Caco-2 (cell line): ENCODE measurements at places on chromosomes 1 and 21.
A peak's percentile ranks its signal among the peaks of the same experiment; 100 is the strongest.

DNA sequence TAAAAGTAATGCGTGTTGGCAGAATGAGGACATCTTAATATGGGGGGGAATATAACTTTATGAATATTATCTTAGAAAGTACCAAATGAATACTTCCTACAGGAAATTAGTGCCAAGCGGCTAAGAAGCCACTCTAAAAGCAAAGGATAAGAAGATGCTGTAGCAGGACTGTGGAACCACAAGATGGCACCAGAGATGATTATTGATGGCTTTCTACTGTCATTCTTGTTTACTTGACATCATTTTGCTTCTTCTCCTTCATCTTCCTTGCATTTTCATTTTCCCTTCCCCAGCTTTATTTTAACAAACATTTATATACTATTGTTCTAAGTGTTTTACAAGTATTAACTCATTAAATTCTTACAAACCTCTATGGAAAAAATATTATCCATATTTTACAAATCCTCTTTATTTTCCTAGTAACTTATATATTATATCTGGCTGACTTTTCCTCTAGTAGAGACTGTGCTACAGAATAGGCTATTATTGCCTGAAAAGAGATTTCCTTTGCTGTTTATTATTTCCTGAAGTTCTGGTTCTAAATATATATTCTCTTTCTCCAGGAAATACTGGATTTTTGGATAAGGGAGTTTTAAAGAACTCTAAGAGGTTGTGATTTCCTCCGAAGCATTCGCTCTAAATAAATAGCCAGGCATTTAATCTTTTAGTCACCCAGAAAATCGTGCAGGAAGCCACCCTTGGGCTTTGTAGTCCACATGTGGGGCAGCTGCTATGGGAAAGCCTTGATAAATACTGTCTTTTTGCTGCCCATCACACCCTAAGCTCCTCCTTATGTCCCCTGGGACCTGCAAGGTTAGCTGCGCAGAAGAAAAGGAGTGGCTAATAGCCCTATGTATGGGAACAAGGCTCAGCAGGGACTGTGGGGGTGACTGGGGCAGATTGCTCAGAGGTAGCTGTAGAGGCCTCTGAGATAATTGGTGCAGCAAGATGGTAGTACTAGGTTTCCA is 69.8 kb downstream of the TPR start:
- no peak overlapping the region for H3K27ac ChIP-seq
- no peaks in the 10 kb centered on the region for H3K27me3 ChIP-seq
- no peak overlapping the region for H3K4me3 ChIP-seq
- H3K36me3 ChIP-seq, result no peaks in the 10 kb centered on the region
- H3K4me1 ChIP-seq, result 0 out of 2 replicates have a peak, but pooled peaks cover 4% of the 10 kb centered on the region

DNA sequence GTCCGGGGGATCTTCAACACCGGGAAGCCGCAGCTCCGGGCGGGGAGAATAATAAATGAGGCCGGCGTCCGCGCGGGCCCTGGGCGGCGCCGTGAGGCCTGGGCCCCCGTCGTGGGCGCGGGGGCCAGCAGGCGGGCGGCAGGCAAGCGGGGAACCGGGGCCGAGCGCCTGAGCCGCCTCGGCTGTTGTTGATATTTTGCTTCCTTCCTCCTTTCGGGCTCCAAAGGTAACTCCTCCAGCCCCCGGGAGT is at the start of gene MEF2D:
Gene MEF2D, minus strand, starts transcription at position 233 of the 250 bp plus-strand sequence. CDS start 17,483 bp downstream, outside the sequence.
- H3K36me3 ChIP-seq, result no peaks in the 10 kb centered on the region
- H3K4me3 ChIP-seq, result peak within 1 kb of the TSS; percentile 93
- DNase-seq, result no peak
- H3K4me1 ChIP-seq, result peaks cover 43% of the 10 kb centered on the region

DNA sequence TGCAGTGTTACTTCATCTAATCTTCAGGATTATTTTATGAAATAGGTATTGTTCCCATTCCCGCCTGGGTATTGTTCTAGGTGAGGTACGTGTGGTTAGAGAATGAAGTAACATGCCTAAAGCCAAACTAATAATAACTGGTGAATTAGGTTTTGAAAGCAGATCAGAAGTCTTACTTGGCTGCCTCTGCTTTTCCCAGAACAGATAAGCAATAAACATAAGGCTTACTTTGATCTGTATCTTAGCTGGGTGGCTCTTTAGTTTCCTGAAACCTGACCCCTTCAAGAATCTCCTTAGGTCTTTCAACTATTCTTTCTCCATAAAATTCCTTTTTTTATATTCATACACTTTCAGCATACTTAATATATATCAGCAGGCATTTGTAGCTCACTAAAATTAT is 65.3 kb downstream of the VAV3 start:
- H3K4me3 ChIP-seq, result no peak overlapping the region
- H3K27me3 ChIP-seq, result no peaks in the 10 kb centered on the region
- no peak overlapping the region for H3K27ac ChIP-seq
- no peaks in the 10 kb centered on the region for H3K36me3 ChIP-seq
- DNase-seq, result no peak

- no peak for DNase-seq
- no peaks in the 10 kb centered on the region for H3K4me1 ChIP-seq
- no peaks in the 10 kb centered on the region for H3K36me3 ChIP-seq
- H3K27me3 ChIP-seq, result no peaks in the 10 kb centered on the region
- no peak overlapping the region for H3K27ac ChIP-seq
- H3K4me3 ChIP-seq, result no peak overlapping the region
These were observed 36.4 kb downstream of the ETS2 start for GRCh38 chr21:38842079-38842478.

DNA sequence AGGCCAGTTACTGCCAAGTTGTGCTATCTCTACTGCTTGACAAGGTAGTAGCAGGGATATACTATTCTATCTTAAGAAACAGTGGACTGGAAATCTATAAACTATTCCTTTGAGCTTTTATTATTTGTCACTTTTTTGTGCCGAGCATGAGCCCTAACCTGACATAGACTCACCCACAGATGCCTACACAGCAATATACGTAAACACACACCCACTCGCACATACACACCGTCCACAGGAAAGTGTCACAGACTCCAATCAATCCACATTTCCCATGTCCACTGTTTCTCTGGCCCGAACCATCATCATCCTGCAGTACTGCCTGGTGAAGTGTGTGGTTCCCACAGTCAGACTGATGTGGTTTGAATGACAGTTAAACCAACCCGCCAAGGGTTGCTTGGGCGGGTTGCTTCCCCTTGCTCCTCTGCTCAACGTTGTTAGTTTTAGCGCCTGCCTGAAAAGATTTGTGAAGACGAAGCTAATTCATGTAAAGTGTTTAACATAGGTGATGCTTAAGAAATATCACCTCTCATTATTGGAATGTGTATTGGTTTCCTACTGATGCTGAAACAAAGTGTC is 47.2 kb downstream of the ADAMTS1 start:
- no peaks in the 10 kb centered on the region for H3K27me3 ChIP-seq
- DNase-seq, result no peak
- no peak overlapping the region for H3K4me3 ChIP-seq
- H3K4me1 ChIP-seq, result no peaks in the 10 kb centered on the region; the same call in 1 of the 2 replicates
- no peaks in the 10 kb centered on the region for H3K36me3 ChIP-seq
- H3K27ac ChIP-seq, result no peak overlapping the region

DNA sequence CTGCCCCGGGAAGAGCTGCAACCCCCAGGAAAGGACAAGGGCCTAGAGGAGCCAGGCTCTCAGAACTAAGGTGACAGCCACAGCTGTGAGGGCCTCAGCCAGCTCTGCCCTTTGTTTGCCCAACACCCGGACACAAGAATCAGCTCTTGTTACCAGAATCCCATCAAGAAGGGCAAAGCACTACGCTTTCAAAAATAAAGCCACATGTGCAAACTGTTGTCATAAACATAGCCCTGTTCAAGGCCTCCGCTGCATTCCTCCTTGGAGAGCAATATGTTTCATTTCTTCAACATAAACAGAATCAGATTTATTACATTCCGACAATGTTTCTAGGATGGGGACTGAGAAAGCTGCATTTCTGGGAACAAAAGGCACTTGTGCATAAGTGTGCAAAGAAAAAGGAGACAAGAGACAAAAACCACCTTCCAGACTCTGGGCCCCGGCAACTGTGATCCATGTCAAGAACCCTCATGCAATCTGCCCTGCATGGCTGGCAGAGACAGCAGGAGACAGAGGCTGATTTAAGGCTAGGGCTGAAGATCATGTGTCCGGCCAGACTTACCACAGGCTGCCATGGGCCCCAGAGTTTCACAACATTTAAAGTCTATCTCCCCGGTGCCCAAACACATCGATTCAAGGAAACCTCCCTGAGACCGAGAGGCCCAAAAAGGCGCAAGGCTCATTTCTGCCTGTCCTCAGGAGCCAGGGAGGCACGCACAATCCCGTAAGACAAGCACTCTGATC is 71.0 kb downstream of the SSBP3 start:
- no peak for DNase-seq
- H3K36me3 ChIP-seq, result no peaks in the 10 kb centered on the region
- no peak overlapping the region for H3K4me3 ChIP-seq
- H3K4me1 ChIP-seq, result 0 out of 2 replicates have a peak, but pooled peaks cover 3% of the 10 kb centered on the region
- H3K27me3 ChIP-seq, result no peaks in the 10 kb centered on the region

GRCh38 chr1:76281306-76281705 is 206.8 kb downstream of the ST6GALNAC3 start:
- H3K27ac ChIP-seq, result no peak overlapping the region
- no peaks in the 10 kb centered on the region for H3K36me3 ChIP-seq
- H3K27me3 ChIP-seq, result no peaks in the 10 kb centered on the region
- H3K4me1 ChIP-seq, result no peaks in the 10 kb centered on the region
- no peak overlapping the region for H3K4me3 ChIP-seq

- H3K36me3 ChIP-seq, result no peaks in the 10 kb centered on the region
- H3K27me3 ChIP-seq, result no peaks in the 10 kb centered on the region
- peaks cover 4% of the 10 kb centered on the region; the same call in 1 of the 2 replicates for H3K4me1 ChIP-seq
- DNase-seq, result no peak
These were observed 9.8 kb upstream of the ALPL start for GRCh38 chr1:21499283-21499950.

- no peak for DNase-seq
- no peaks in the 10 kb centered on the region for H3K27me3 ChIP-seq
- H3K27ac ChIP-seq, result no peak overlapping the region
- H3K4me3 ChIP-seq, result no peak overlapping the region
- H3K36me3 ChIP-seq, result 0 out of 2 replicates have a peak, but pooled peaks cover 1% of the 10 kb centered on the region
These were observed 15.7 kb downstream of the ABCD3 start for GRCh38 chr1:94433866-94434265.

DNA sequence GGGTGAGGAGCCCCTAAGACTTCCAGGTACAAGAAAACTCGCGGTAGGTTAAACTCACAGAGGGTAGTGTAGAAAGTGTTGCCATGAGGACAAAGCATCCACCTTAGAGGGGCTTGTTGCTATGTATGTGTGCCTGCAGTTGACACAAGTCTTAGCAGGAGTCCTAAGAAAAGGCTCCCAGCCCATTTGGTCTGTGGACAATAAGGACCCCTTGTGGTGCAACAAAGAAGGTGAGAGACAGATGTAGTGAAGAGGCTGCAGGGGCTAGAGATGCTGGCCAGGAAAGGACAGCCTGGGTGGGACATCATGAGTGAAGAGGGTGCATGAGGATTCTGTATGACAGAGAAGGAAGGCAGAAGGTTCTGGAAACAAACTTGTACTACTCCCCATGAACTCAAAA is 36.3 kb upstream of the IL10 start:
- peak; percentile 46 for DNase-seq
- no peaks in the 10 kb centered on the region for H3K36me3 ChIP-seq
- H3K4me1 ChIP-seq, result no peaks in the 10 kb centered on the region
- no peak overlapping the region for H3K4me3 ChIP-seq
- H3K27me3 ChIP-seq, result no peaks in the 10 kb centered on the region

DNA sequence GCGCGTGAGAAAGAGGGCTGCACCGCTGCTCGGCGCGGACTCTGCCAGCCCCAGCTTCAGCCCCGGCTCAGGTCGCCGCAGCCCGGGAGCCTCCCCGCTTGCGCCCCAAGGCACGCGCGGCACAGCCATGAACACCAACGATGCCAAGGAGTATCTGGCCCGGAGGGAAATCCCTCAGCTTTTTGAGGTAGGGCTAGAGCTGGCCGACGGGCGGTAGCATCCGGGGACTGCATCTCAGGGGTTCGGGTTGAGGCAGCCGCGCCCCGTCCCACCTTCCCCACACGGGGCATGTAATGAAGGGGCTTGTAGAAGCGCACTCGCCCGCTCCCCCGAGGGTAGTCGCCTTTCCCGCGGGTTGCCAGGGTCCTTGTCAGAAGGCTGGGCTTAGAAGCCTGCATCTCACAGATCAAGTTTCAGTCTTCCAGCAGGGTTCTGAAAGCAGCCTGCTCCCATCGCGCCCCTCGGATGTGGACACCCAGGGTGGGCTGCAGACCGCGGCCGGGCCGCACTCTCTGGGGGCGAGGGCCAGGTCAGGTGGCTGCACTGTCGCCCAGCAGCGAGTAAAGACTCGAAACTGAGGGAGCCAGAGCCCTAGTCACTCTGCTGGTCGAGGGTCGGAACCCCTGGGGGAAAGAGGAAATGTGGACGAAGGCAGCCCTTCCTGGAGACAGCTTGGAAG is 507 bp downstream of the AK5 start:
- no peaks in the 10 kb centered on the region for H3K4me1 ChIP-seq
- H3K27ac ChIP-seq, result no peak overlapping the region
- no peaks in the 10 kb centered on the region for H3K36me3 ChIP-seq

- no peak overlapping the region for H3K27ac ChIP-seq
- H3K27me3 ChIP-seq, result no peaks in the 10 kb centered on the region
- no peaks in the 10 kb centered on the region for H3K36me3 ChIP-seq
- peak; percentile 42 for DNase-seq
These were observed 1.1 kb downstream of the EEIG2 start for GRCh38 chr1:108560874-108561459.

DNA sequence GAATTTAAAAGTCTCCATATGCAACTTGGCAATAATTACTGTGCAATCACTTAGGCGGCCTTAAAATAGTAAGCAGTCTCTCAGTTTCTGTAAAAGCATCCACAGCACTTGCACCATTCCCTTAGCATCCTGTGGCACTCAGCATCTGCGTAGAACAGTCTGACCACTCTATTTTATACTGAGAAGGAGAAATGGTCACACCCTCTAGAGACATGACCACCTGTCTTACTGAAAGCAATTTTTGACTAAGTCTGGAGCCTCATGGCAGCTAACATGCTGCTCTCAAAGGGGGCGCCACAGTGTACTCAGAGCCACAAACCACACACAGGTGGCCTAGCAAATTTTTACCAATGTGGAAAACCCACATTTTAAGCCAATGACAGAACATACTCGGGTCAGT is 62.0 kb downstream of the KCNK1 start:
- H3K4me1 ChIP-seq, result no peaks in the 10 kb centered on the region
- no peak overlapping the region for H3K27ac ChIP-seq
- no peaks in the 10 kb centered on the region for H3K36me3 ChIP-seq
- DNase-seq, result no peak
- no peak overlapping the region for H3K4me3 ChIP-seq

DNA sequence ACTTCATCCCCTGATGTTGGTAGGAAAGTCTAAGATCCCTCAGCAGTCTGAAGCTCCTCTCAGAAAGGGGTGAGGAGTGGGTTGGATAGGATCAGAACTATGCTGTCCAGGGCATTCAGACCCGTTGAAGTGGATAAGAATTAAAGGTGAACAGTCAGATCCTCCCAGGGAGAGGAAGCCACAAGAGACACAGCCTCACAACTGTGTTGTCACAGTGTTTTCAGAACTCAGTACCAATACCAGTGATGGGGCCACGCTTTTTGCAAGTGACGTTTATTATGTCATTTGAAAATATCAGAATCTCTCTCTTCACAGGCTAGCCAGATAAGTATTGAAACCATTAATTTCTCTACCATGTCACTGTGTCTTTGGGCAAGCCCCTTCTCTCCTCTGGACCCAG is 15.4 kb upstream of the EPS15 start:
- no peaks in the 10 kb centered on the region for H3K4me1 ChIP-seq
- H3K4me3 ChIP-seq, result no peak overlapping the region
- no peak for DNase-seq
